Left colon (tissue), 2 donors: ENCODE measurements at places on chromosomes 2 and 18.

- no peak for DNase-seq
Measured at GRCh38 chr2:167490455-167490854, 602.2 kb downstream of the XIRP2 start.

DNA sequence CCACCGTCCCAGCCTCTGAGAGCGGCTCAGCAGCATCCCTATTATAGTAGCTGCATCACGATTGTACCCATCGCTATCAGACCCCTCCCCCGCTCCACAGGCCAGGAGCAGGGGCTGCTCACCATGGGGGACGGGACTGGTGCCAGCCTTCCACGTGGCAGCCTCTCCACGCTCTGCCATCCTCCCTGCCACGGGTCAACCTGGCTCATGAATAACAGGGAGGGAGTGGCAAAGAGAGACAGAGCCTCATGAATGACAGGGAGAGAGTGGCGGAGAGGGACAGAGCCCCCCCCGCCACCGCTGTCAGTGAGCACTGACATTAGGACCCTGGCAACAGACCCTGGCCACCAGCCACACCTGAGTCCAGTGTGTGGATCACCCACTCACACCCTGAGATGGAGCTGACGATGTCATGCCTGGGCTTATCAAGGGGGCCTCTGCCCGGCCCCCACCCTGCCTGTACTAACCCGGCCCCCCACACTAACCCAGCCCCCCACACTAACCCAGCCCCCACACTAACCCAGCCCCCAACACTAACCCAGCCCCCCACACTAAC lies 16.9 kb downstream of the CROCC2 start:
- DNase-seq, result peak; percentile 3

DNA sequence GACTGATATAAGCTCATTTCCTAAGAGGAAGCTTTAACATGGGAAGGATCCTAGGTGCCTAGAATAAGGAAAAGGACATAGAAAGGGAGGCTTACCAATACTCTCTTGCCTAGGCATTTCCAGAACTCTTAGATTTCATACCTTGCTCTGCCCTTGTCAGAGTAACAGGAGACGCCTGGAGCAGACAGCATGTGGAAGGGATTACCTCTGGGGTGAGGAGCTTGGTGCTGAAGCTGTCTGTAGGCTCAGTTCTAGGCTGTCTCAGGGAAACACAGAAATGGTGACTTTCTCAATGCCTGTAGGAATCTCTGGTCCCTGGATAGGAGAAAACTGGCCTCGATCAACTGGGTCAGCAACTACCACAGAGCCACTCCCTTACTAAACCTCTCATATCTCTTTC lies 150.0 kb downstream of the SLC4A3 start:
- DNase-seq, result no peak

- no peak for DNase-seq
Measured at GRCh38 chr2:43708891-43709290, 32.7 kb upstream of the C1GALT1C1L start.

GRCh38 chr2:159712929-159713420 lies 669 bp downstream of the MARCHF7 start:
- no peak for DNase-seq

DNA sequence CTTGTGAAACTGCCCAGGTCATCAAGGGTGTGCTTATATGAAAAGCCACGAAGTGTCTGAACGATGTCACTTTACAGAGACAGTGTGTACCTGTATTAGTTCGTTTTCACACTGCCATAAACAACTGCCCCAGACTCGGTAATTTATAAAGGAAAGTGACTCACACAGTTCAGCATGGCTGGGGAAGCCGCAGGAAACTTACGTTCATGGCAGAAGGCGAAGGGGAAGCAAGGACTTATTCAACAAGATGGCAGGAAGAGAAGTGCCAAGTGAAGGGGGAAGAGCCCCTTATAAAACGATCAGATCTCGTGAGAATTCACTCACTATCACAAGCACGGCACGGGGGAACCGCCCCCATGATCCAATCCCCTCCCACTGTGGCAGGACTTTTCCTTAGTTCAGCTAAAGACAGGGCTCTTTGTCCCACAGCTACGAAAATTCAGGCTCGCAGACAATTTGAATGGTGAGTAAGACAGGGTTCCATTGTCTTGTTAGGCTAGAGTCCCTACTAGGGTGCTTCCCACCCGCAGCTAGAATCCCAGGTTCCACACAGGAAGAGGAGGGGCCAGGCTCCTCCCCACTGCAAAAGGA lies 20.1 kb downstream of the TMEM177 start:
- no peak for DNase-seq

DNA sequence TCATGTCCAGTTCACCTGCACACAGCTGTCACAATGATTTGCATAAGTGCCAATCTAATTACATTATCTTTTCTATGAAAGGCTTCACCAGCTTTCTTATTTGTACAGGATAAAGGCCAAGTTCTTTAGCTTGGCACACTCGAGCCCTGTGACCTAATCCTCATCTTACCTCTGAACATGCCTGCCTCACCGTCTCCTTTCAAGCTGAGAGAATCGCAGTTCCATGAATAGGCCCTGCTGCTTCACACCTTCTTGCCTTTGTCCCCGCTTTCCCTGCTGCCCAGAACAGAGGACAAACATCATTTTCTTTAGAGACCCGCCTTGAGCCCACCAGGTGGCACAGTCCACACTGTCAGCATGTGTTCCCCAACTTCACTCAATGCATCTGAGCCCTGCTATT lies 1094.7 kb downstream of the BCL11A start:
- no peak for DNase-seq

DNA sequence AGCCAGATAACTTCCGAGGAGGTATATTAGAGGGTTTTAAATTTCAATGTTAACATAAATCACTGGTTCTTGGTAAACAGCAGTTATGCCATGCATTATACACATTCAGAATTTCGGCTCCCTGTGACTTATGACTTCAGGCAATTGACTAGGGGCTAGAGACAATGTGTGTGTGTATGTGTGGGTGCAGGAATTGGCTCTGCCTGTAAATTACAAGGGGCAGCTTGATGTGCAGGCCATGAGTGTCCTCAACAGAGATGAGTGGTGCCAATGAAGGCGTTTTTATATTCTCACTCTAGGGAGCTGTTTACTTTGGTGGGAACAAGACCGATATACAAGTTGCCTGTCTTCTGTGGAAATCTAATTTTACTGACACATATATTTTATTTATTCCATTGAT lies 161.6 kb downstream of the CSRNP3 start:
- DNase-seq, result no peak

DNA sequence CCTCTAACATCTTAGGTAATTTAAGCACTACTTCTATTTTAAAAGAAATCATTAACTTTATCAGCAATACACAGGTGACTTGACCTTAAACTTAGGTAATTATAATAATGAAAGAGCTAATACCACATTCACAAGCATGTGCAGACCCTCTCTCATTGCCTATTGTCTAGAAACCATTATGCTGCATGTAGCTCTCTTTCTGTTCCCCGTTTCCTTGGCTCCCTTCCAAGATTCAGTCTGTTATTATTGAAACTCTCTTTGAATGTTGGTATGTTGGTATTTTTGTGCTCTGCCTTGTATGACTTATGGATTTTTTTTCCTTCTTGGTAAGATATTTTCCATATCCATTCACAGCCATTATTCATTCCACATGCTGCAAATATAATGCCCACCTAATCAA lies 201.2 kb downstream of the CDCA7 start:
- DNase-seq, result no peak
